ENCODE measurements at places on chromosomes 7 and 10.

GRCh38 chr7:130598056-130598455 is 70.5 kb downstream of the COPG2 start:
- no peak for DNase-seq

- DNase-seq = no peak
Observed at GRCh38 chr10:82796510-82796909, 921.5 kb downstream of the NRG3 start.

DNA sequence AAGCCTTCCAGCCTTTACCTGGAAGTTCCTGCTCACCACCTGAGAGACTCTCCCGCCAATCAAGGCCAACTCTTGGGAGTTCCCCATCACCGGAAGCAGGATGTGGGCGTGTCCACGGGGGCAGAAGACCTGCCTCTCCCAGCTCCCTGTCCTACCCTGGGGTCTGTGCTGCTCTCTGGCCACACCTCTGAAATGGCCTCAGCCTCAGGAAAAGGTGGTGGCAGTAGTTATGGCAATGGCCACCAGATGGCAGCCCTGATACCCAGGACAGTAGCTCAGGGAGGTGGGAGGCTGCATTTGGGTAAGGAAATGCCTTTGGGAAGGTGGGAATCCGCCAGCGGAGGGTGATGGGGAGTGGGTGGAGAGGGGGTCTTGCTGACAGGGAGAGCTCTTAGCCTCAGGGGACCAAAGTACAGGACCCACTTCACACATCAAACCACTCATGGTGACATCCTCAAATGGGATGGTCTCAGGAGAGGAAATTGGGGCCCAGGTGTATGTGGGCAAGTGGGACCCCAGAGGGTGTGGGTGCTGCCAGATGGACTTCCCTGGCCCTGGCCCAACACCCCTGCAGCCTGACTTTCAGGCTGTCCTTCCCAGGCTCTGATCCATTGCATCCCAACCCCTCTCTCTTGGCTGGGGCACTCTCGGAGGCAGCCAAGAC is 33.9 kb downstream of the KAZALD1 start:
- DNase-seq = no peak

DNA sequence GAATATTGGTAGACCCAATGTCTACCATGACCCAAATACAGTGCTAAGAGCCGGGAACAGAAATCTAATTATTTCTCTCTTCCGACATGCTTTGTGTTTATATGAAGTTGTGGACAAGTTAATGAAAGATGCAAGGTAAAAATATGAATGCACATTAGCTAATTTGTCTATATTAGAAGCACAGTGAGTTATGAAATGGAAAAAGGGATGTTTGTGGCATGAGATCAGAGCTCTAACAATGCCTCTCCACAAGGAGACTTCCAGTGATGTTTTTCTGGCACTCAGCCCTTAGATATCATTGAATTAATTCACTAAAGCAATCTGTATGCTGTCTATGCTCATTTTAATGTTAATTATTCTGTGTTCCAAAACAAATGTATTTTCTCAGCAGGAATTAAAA is 897.2 kb downstream of the CNTNAP2 start:
- DNase-seq = no peak

GRCh38 chr7:55130395-55131141 is 111.8 kb downstream of the EGFR start:
- no peak for DNase-seq

- no peak for DNase-seq
Observed at GRCh38 chr7:28517606-28518005, 105.3 kb downstream of the CREB5 start.

DNA sequence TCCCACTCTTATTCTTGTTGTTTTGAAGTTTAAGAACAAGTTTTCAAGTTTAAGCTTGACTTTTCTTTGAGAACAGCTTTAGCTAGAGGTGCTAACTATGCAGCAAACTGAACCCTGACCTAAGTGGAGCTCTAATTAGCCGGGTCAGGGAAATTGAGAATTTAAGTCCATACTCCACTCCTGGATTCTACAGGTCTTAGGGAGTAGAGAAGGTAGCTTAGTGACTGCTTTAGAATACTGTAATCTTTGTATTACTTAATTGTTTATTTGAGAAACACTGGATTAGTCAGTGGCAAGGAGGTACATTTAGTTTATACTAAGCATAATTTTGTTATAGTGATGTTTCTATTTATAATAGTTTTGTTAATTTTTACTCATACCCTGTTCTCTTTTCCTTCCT is 74.6 kb upstream of the STRIP2 start:
- DNase-seq = no peak
